ENCODE measurements at places on chromosomes 2 and 18.

GRCh38 chr2:8146132-8147005, 535.5 kb upstream of the ID2 start:
- no peak for DNase-seq

DNA sequence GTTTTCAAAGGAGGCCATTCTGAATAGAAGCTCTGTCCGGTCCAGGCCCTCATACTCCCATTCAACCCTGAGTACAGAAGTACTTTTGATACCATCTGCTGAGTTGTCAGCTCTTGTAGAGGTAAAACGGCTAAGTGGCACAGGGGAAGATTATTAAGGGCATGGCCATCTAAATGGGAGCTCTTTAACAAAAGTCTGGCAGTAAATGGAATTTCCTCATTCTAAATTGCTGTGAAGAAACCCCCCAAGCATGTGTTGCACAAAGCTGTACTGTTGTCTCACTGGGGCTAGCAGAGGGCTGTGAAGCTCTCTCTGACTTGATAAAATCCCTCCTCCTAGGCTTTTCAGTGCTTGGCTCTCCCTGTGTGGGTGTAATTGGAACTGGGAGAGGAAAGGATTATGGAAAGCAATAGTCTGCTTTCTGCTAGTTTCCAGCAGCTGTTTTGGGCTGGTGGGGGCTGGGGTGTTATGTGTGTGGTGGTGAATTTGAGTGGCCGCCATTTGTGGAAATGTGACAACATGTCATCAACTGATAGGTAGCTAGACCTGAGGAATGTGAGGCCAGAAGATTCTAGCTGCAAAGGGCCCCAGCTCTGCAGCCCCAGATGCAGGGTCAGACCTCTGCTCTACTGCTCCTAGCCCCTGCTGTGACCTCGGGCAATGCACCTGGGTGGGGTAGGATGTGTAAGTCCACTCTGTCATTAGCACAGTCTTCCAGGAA, 65.1 kb downstream of the MAP4K4 start:
- DNase-seq: no peak

- DNase-seq: no peak
These were observed 77.5 kb upstream of the DAPL1 start for GRCh38 chr2:158717366-158718195.

GRCh38 chr2:202376460-202377206, 506 bp downstream of the BMPR2 start:
- peak; percentile 20 for DNase-seq

DNA sequence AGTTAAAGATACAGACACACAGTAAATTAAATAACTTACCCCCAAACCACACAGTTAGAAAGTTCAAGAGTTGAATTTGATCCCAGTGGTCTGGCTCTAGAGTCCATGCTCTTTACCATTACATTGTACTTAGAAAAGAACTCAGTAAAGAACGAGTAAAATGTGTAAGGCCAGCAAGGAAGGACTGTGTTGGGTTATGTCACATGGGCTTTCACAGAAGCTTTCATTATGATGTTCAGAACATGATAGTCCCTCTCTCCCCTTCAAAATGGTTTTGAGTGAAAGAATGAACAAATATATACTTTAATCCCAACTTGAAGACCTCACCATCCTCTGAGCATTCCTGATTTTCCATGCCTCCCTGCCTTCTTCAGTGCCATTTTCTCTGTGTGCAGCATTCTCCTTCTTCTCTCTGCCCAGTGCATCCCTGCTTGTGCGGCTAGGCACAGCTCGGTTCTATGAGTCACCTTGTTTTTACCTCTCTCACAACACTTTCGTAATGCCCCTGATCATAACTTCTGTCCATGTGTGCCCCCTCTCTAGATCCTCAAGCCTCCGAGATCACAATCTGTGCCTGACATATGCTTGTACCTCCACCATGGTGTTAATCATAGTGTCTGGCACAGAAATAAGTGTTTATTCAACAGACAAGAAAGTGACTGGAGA, 22.0 kb downstream of the RASGRP3 start:
- no peak for DNase-seq

- DNase-seq: no peak
These were observed 87.7 kb upstream of the TGFA start for GRCh38 chr2:70641263-70641784.

- no peak for DNase-seq
These were observed 11.1 kb upstream of the SATB2 start for GRCh38 chr2:199468561-199469513.

GRCh38 chr2:72024451-72025175, 123.0 kb downstream of the CYP26B1 start:
- DNase-seq: no peak

DNA sequence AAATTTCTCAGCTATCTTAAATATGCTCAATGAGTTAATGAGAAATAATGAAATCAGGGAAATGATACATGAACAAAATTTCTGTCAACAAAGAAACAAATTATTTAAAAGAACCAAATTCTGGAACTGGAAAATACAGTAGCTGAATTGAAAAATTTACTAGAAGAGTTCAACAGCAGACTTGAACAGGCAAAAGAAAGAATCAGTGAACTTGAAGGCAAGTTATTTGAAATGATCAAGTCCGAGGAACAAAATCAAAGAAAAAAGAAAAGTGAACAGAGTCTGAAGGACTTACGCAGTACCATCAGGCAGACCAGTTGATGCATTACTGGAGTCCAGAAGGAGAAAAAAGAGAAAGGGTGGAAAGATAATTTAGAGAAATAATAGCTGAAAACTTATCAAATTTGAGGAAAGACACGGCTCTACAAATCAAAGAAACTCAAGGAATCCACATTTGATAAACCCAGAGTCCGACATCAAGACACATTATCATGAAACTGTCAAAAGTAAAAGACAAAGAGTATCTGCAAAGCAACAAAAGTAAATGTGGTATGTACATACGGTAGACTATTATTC, 83.6 kb downstream of the CCDC138 start:
- DNase-seq: no peak

DNA sequence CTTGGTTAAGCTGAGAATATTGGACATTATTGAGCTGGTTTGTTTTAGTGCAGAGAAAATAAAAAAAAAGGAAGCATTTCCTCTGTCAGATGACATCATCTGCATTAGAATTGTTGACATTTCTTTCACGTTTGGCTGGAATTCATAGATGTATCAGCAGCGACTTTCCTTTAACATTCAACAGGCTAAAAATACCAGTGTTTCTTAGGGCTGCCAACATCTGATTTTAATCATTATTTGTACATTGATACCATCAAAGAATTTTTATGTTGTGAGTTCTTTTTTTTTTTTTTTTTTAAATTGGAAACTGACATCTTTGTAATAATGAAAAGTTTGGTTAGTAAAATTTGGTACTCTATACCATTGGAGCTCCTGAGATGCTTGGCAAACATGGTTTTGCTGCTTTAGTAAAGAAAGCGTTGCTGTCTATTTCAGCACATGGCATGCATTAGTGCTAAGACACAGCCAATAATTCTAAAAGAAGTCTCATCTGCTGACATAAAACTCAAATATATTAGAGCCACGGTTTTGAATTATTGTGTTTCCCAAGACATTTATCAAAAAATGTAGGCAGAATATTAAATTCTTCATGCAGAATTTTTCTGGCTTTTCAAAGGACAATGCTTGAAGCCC, 33.6 kb downstream of the GTF2A1L start:
- DNase-seq: no peak

- DNase-seq: peak; percentile 6
These were observed 127.9 kb upstream of the LGALSL start for GRCh38 chr2:64325852-64326577.

Measured in activated T-cell treated with anti-CD3 and anti-CD28 coated beads for 1 hour (primary cell).